Renal cortical epithelial cell (primary cell): ENCODE measurements at places on chromosomes 5 and 9. TPM values are rescaled to one million over a fixed set of nuclear protein-coding genes. Genes with fewer than 3 reads are reported as not detected.

ANKRD34B gene
- 4.4 and 4.5 TPM in 2 replicates for total RNA-seq

ACER2 gene
- 4.5 and 13.4 TPM in 2 replicates for total RNA-seq

POU5F2 gene
- 0.17 and 1.4 TPM in 2 replicates for total RNA-seq

DNA sequence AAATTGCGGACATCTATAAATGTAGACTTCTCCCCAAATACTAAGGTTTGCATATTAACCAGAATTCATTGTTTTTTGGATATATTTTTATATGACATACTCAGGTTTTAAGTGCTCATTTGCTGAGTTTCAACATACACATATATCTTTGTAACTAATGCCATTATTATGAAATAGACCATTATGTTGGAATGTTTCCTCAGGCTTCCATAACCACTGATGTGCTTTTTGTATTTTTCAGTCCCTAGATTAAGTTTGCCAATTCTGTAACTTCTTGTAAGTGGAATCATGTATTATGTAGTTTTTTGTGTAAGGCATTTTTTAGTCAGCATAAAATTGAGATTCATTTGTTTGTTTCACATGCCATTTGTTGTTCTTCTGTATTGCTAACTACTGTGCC, 32.1 kb downstream of the HSPA4 start:
- no peak for DNase-seq

DNA sequence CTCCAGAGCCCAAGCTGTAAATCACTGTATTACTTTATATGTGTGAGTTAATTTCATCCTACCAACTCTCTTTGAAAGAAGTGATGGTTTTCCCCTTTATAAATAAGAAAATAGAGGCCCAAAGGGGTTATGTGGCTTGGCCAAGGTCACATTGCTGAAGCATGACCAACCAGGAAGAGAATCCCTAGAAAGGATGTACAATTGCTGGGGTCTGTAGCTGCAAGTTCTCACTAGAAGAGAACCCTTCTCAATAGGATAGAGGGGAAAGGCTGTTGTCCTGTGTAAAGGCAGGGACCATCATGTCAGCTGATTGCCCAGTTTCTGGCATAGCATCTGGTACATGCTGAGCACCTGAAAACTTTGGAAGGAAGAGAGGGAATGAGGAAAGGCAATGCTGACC, 39.0 kb upstream of the FAT2 start:
- DNase-seq: no peak

- no peak for DNase-seq
These were observed 3.8 kb downstream of the NDST1 start for GRCh38 chr5:150511578-150512367.

DNA sequence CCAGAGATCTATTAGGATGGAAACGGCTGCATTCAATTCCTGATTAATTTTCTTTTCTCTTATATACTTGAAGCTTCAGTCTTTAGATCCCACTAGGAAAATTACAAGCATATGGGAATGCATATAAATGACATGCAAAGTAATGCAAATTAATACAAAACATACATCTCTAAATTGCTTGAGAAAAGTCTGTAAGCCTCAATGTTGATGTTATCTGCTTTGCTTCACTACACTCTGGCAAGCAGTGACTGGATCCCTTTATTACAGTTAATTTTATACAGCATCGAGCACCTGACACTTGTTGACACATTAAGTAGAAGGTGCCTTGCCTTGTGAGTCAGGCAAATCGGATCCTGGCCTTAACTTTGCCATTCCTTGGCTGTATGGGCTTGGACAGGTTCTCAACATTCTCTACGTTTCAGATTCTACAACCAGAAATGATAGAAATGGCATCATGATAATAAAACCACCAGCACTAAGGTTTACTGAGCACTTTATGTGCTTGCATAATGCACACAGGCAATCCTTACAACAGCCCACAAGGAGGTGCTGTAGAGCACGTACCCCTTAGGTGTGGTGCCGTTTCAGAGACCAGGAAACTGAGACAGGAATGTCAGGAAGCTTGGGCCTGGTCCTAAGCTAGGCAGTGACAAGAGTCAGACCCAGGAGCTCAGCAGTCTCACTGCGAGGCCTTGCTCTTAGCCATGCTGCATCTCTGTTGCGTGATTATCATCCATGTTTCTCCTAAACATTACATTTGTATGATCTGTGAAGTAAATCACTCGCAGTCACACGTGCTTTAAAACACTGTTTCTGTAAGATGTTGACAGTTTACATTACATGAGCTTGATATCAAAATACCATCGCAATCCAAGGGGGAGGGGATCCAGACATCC, 2.7 kb downstream of the GCNT4 start:
- peak; percentile 66 for DNase-seq

CCL28 gene
- total RNA-seq: 11.0 and 26.6 TPM in 2 replicates

GRCh38 chr9:133322701-133323100, 13.3 kb downstream of the SURF6 start:
- no peak for DNase-seq

GRCh38 chr9:80175286-80176150, 603.8 kb downstream of the TLE4 start:
- peak; percentile 53 for DNase-seq

PIP5K1B gene
- total RNA-seq: 0.15 TPM in 1 of 2 replicates, not detected in the other

ZMYND19 gene
- total RNA-seq: 11.0 and 19.1 TPM in 2 replicates

SPATA31A3 gene
- not detected in 2 replicates for total RNA-seq

- DNase-seq: no peak
These were observed 175.1 kb upstream of the MSX2 start for GRCh38 chr5:174549254-174549653.

DNAJC25 gene
- 12.2 and 20.2 TPM in 2 replicates for total RNA-seq

MAST4 gene
- total RNA-seq: 4.0 and 8.7 TPM in 2 replicates

GRCh38 chr5:178385496-178385890, 152.9 kb upstream of the PHYKPL start:
- peak; percentile 2 for DNase-seq

UNC13B gene
- 32.0 and 52.7 TPM in 2 replicates for total RNA-seq

GPR151 gene
- total RNA-seq: not detected in 2 replicates

DNA sequence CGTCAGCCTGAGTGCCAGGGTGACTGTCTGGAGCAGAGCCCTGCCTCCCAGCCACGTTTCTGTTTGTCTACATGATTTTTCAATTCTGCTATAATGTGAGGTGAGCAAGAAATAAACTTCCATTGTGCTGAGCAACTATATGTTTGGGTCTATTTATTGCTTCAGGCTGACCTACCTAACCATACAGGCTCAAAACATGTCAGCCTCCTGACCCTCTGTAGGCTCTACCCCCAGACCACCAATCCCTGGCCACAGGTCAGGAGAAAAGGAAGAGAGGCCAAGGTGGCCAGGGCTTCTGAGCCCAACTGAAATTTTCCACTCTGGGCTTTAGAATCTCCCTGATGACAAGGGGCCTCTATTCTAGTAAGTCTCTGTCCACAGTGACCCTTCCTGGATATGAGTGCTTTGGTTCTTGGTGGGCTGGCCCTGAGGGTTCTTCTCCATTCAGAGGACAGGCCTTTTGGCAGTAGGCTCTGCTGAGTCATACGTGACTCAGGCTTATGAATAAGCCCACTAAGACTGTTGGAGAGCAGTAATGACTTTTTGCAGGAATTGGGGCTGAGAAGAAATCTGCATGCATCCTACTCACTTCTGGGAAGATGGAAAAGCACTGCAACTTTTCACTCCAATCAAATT, 117.2 kb upstream of the TBCA start:
- DNase-seq: peak; percentile 97

- DNase-seq: no peak
These were observed 24.6 kb downstream of the NDUFA8 start for GRCh38 chr9:122134822-122135528.

- no peak for DNase-seq
These were observed 19.7 kb downstream of the TTC39B start for GRCh38 chr9:15287309-15287708.

- no peak for DNase-seq
These were observed 440.4 kb downstream of the DMRT2 start for GRCh38 chr9:1490341-1491232.

MAT2B gene
- 67.0 and 80.6 TPM in 2 replicates for total RNA-seq

NSUN2 gene
- total RNA-seq: 78.1 and 87.3 TPM in 2 replicates

- no peak for DNase-seq
These were observed 48.2 kb downstream of the RPS6 start for GRCh38 chr9:19331877-19332276.

HTR4 gene
- not detected in 2 replicates for total RNA-seq

DNA sequence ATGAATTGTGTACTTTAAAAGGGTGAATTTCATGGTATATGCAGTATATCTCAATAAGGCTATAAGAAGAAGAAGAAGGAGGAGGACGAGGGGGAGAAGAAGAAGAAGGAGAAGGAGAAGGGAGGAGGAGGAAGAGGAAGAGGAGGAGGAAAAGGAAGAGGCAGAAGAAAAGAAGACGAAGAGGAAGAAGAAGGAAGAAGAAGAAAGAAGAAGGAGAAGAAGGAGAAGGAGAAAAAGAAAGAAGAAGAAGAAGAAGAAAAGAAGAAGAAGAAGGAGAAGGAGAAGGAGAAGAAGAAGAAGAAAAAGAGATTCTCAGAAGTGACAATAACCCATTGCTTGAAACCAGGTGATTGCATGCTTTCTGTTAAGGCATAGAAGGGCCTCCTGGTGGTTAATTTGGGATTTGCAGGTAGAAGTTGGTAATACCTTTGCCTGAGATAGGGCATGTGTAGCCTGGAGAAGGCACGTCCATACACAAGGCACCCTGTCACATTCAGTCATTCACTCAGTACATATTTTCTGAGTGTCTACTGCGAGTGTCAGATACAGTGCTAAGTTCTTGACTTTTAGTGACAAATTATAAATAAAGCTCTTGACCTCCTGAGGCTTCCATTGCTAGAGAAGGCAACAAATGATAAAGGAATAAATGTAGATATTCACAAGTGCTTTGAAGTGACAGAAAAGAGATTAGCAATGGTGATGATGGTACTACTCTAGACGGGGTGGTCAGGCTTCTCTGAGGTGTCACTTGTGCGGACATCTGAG, 231.3 kb downstream of the NPR3 start:
- DNase-seq: peak; percentile 11

DNA sequence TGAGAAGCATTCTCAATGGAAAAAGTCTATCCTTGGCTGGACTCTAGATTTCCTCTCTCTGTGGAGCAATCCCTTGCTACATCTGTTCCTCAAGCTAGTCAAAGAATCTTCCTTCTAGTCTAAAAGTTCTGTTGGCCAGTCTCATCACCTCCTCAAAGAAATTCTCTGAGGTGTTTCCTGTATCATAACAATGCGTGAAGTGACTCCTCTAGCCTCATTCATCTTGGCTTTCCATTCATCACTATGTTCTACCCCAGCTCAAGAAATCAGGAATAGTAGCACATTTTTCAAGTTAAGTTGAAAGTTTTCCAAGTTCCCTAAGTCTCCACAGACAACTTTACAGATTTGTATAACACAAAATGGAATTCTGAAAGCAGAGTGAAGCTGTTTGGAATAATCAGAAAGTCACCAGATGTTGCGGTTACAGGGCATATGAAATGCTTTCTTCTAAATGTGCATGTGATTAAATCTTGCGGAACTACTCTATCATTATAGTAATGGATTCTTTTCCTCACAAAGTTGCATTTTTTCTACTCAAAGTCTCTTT, 176.6 kb upstream of the FREM1 start:
- no peak for DNase-seq

TLX3 gene
- total RNA-seq: 0.35 TPM in 1 of 2 replicates, not detected in the other

GRCh38 chr5:161545344-161546094, 1.0 kb downstream of the GABRB2 start:
- DNase-seq: no peak

- peak; percentile 45 for DNase-seq
These were observed 1.5 kb upstream of the GABBR2 start for GRCh38 chr9:98709968-98710965.

DNA sequence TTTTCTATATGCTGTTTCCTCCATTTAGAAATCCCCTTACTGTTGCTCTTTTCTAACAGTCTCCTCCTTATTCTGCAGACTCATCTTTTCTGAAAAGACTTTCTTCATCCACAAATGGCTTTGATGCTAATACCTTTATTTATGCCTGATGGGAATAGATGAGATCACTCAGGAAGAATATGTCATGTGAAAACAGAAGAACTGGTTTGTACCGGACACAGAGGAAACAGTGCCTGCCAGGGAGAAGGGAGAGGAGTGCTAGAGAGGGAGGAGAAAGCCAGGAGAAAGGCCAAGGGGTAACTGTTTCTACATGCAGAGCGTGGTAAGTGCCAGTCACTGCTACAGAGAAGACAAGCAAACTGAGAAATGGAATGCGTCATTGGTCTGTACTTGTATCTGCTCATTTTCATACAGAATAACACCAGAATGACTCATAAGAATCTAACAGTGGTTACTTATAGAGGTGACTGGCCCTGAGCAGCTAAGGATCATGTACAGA, 45.9 kb upstream of the PJA2 start:
- peak; percentile 99 for DNase-seq

DNA sequence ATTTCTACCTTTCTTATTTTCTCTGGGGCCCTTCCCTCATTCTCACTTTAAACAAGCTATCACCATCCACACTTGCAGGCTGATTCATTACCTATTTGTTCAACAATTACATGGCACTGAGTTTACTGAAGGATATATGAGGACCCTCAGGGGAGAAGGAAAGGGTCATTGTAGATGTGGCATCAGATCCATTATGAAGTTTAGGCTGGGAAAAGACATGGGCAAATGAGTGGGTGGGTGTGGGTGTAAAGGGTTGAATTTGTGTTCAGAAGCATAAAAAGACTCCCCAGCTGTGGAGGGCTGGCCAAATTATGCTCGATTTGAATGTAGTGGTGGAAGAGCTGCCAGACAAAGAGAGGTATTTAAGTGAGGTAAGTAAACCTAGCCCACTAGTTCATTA, 55.9 kb upstream of the MTAP start:
- DNase-seq: peak; percentile 16

SOX30 gene
- total RNA-seq: 0.05 and 0.17 TPM in 2 replicates
